ENCODE measurements at places on chromosomes 4 and X.
A peak's percentile ranks its signal among the peaks of the same experiment; 100 is the strongest.

- no peak for DNase-seq
- H3K4me1 ChIP-seq = no peaks in the 10 kb centered on the region
- H3K27me3 ChIP-seq = no peaks in the 10 kb centered on the region
- H3K4me3 ChIP-seq = no peak overlapping the region
- no peaks in the 10 kb centered on the region for H3K36me3 ChIP-seq
Observed at GRCh38 chr4:60923075-60923474, 277.1 kb upstream of the ADGRL3 start.

DNA sequence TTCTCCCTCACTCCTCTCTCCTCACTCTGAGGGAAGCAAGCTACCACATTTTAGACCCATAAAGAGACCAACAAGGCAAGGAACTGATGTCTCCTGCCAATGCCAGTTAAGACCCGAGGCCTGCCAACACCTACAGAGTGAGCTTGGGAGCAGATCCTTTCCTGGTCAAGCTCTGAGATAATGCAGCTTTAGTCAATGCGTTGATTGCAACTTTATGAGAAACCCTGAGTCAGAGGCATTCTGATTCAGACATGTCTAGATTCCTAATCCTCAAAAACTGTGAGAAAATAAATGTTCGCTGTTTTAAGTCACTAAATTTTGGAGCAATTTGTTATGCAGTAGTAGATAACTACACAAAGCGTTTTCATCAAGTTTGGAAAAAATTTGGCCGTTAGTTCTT, 115.5 kb downstream of the JADE1 start:
- no peak overlapping the region for H3K4me3 ChIP-seq
- no peak overlapping the region for H3K27ac ChIP-seq
- peaks cover 12% of the 10 kb centered on the region for H3K4me1 ChIP-seq
- H3K36me3 ChIP-seq = peaks cover 42% of the 10 kb centered on the region

- H3K27me3 ChIP-seq = no peaks in the 10 kb centered on the region
- H3K27ac ChIP-seq = no peak overlapping the region
- H3K4me3 ChIP-seq = no peak overlapping the region
- DNase-seq = peak; percentile 19
- H3K4me1 ChIP-seq = no peaks in the 10 kb centered on the region
- H3K36me3 ChIP-seq = no peaks in the 10 kb centered on the region
Observed at GRCh38 chrX:32408389-32408788, 803.0 kb downstream of the DMD start.

- no peak for DNase-seq
- no peaks in the 10 kb centered on the region for H3K27me3 ChIP-seq
- no peak overlapping the region for H3K4me3 ChIP-seq
- H3K36me3 ChIP-seq = no peaks in the 10 kb centered on the region
- H3K27ac ChIP-seq = no peak overlapping the region
Observed at GRCh38 chr4:188086858-188087257, 22.5 kb downstream of the TRIML2 start.

GRCh38 chr4:181138116-181138515, 1105.1 kb upstream of the TENM3 start:
- no peaks in the 10 kb centered on the region for H3K4me1 ChIP-seq
- H3K36me3 ChIP-seq = no peaks in the 10 kb centered on the region
- H3K27ac ChIP-seq = no peak overlapping the region
- no peak for DNase-seq

GRCh38 chrX:20495575-20495974, 228.9 kb upstream of the RPS6KA3 start:
- peaks cover 17% of the 10 kb centered on the region for H3K4me1 ChIP-seq
- no peak overlapping the region for H3K4me3 ChIP-seq
- peaks cover 5% of the 10 kb centered on the region for H3K27me3 ChIP-seq
- H3K36me3 ChIP-seq = no peaks in the 10 kb centered on the region
- no peak for DNase-seq

GRCh38 chr4:70640192-70640591, 11.6 kb downstream of the ENAM start:
- H3K36me3 ChIP-seq = no peaks in the 10 kb centered on the region
- peaks cover 2% of the 10 kb centered on the region for H3K27me3 ChIP-seq
- H3K4me1 ChIP-seq = no peaks in the 10 kb centered on the region
- DNase-seq = no peak
- no peak overlapping the region for H3K4me3 ChIP-seq
- H3K27ac ChIP-seq = no peak overlapping the region
